ENCODE measurements at places on chromosomes 4 and X. TPM values are rescaled to one million over a fixed set of nuclear protein-coding genes. Genes with fewer than 3 reads are reported as not detected.

The GABRE gene
- 9.6 TPM for total RNA-seq

The GPR82 gene
- not detected for total RNA-seq

The BCORL1 gene
- 5.6 TPM for total RNA-seq

The NPY5R gene
- not detected for total RNA-seq

The CLDN34 gene
- total RNA-seq = not detected

The SUPT20HL1 gene
- total RNA-seq = 0.04 TPM

The BEND2 gene
- not detected for total RNA-seq

The SOD3 gene
- not detected for total RNA-seq

The SHISA3 gene
- total RNA-seq = not detected

The FAM236B gene
- total RNA-seq = not detected

The S100G gene
- not detected for total RNA-seq

The SPANXC gene
- not detected for total RNA-seq

DNA sequence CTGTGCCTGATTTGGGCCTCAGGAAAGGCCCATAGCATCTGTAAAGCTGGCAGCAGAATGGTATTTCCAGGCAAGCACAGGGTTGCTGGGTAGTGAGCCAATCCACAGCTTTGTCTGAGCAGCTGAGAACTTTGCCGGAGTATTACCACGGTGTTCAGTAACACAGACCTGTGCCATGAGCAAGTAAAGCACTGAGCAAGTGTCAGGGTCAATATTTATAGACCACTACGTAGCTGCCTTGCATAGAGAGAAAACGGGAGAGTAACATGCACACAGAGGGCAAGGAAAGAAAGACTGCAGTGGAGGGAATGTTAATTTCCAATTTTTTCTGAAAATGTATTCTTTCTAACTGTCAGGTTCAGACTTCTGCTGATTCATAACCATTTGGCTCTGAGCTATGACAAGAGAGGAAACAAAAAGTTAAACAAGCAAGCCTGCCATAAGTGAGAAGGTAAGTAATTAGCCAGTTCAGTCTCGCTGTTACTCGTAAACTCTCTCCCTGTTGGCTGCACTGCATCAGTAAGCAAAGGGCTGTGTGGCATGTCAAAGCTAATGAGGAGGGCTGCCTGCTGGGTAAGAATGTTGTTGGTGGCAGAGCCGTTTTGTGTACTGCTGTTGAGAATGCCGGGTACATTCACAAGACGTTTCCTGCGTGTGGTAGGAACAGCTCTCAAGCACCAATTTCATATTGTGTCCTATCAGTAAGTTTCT, 238.1 kb downstream of the BMPR1B start:
- no peaks in the 10 kb centered on the region for H3K27me3 ChIP-seq
- DNase-seq = no peak
- no peak overlapping the region for H3K4me3 ChIP-seq
- no peak overlapping the region for H3K27ac ChIP-seq
- no peaks in the 10 kb centered on the region for H3K4me1 ChIP-seq

- peaks cover 4% of the 10 kb centered on the region for H3K4me1 ChIP-seq
- no peaks in the 10 kb centered on the region for H3K27me3 ChIP-seq
- H3K4me3 ChIP-seq = no peak overlapping the region
- H3K27ac ChIP-seq = no peak overlapping the region
- no peaks in the 10 kb centered on the region for H3K36me3 ChIP-seq
Observed at GRCh38 chr4:18636001-18636585, 614.5 kb upstream of the LCORL start.

DNA sequence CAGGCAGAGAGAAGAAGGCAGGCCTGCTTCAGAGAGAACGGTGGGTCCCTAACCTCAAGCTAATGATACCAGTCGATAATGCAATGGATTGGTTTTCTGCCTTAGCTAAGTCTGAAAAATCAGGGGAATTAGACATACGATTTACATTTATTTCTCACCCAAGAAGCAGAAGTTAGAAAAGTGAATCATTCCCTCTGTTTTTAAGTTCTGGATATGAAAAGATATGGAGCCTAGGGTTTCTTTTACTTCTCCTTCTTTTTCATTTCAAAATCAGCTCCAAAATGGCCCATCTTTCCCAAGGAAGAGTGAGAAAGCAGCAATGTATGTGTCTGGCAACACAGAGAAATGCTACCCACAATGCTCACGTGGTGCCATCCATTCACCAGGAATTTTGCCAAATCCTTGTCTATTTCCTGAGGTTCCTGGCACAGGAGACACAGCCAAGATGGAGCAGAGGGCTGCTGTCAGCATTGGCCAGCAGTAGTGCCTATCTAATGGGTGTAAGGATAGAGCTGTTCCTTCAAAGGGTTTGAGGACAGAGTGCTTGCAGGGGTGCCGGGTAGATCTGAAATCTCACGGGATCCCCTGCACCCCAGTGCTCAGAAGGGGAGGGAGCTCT, 231.5 kb downstream of the MAML3 start:
- no peak for DNase-seq
- no peak overlapping the region for H3K27ac ChIP-seq
- H3K4me3 ChIP-seq = no peak overlapping the region
- H3K4me1 ChIP-seq = peaks cover 16% of the 10 kb centered on the region
- H3K27me3 ChIP-seq = no peaks in the 10 kb centered on the region

DNA sequence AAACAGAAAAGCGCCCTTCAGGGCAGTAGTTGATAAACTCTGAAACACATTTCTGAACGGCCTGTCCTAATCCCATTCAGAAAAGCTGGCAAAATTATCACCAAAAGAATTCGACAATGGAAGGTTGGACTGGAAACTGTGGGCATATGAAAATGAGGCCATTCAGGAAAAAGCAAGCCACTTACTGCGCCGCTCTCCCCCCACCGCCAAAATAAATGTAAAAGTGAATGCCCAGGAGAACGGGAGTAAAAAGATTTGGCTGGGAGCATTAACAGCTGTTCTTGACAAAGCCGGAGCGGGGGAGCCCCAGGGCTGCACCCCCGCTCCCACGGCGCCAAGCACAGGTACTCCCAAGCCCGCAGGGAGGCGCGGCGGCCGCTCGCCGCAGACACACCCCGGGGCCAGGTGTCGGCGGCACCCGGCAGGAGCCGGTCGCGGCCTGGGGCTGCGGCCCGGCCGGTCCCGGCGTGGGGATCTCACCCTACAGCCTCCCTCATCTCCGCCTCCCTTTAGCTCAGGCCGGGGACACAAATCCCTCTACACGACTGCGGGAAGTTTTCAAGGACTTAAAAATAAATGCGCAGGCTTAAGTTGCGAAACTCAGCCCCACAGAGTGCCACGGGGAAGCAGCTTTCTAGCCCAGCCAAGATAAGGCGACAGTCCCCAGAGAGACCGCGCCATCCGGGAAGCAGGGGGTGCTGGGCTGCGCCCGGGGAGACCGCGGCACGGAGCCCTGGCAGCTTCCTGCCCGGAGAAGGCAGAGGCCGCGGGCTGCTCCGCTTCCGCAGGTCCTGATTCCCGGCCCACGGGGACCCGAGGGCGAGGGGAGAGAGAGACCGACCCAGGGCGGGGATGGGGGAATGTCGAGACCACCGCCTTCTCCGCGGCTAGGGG, 593 bp downstream of the SH3RF1 start:
- peaks cover 3% of the 10 kb centered on the region for H3K36me3 ChIP-seq
- peak overlapping the region; percentile 92 for H3K4me3 ChIP-seq
- H3K4me1 ChIP-seq = no peaks in the 10 kb centered on the region
- peak overlapping the region; percentile 71 for H3K27ac ChIP-seq
- H3K27me3 ChIP-seq = no peaks in the 10 kb centered on the region

GRCh38 chr4:21476757-21477156, 471.8 kb downstream of the KCNIP4 start:
- H3K4me3 ChIP-seq = no peak overlapping the region
- H3K27me3 ChIP-seq = no peaks in the 10 kb centered on the region
- no peak overlapping the region for H3K27ac ChIP-seq
- DNase-seq = peak; percentile 67
- H3K4me1 ChIP-seq = no peaks in the 10 kb centered on the region
- no peaks in the 10 kb centered on the region for H3K36me3 ChIP-seq

GRCh38 chr4:113556382-113557134, 205.0 kb downstream of the CAMK2D start:
- no peak overlapping the region for H3K27ac ChIP-seq
- no peaks in the 10 kb centered on the region for H3K27me3 ChIP-seq
- H3K36me3 ChIP-seq = no peaks in the 10 kb centered on the region
- H3K4me1 ChIP-seq = no peaks in the 10 kb centered on the region
- no peak overlapping the region for H3K4me3 ChIP-seq

DNA sequence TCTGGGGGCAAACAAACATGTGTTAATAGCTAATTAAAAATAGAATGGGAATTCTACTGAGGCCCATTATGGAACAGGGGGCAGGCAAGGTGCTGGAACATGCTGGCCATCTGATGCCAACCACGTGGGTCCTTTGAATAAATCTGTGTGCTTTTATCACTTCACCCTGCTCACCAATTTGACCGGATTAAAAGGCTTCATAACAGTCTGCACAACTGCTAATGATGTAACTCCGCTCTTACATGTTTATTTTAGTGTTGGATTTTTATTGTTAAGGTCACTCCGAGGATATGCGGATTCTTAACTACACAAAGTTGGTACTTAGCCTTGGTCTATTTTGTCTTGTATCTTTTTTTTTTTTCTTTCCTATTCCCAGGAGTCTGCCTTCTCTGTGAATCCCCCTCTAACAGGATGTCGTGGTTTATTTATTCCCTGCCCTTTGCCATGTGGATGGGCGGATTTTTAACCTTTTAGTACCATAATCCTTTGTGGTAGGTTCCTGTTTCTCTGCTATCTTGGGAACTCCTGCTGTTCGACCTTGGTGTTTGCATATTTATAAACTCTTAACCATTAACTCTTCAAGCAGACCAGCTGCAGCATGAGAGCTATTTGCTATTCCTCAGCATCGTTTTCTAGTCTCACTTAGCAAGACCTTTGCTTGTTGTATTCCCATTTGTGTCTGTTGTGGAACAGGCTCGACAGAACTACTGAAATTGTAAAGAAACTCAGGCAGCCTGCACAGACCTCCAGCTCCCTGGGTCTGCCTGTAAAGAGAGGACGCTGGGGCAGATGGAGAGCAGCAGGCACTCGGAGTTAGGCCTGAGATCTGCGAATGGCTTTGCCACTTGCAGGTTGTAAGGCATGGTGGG, 38.0 kb downstream of the TRIM2 start:
- peaks cover 20% of the 10 kb centered on the region for H3K4me1 ChIP-seq
- peak; percentile 61 for DNase-seq
- peaks cover 10% of the 10 kb centered on the region for H3K36me3 ChIP-seq
- H3K27ac ChIP-seq = peak overlapping the region; percentile 2

- no peak overlapping the region for H3K27ac ChIP-seq
- no peaks in the 10 kb centered on the region for H3K36me3 ChIP-seq
- H3K27me3 ChIP-seq = no peaks in the 10 kb centered on the region
Observed at GRCh38 chr4:183617075-183617474, 41.9 kb downstream of the RWDD4 start.

GRCh38 chr4:39032218-39033085, at the start of gene TMEM156:
TMEM156 (minus strand) TSS chr4:39032409; CDS start chr4:39032313, 96 bp downstream.
- no peak for DNase-seq
- no peak within 1 kb of the TSS for H3K4me3 ChIP-seq

DNA sequence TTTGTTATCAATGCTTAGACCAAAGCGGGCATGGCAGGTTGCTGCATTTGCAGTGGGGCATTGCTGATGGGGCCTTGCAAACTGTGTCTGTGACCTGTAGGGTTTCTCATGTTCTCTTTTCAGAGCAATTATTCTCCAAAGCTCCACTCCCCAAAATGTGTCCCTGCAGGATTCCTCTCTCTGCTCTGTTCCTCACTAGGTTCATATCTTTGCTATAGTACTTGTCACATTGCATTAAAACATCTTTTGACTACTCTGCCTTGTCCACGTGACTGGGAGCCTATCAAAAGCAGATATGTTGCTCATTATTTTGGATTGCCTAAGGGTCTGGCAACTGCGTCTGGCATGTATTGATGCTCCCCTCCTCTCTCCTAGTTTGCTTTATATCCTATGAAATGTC, 177.7 kb upstream of the MID1 start:
- H3K27me3 ChIP-seq = no peaks in the 10 kb centered on the region
- no peak for DNase-seq
- no peaks in the 10 kb centered on the region for H3K36me3 ChIP-seq
- no peaks in the 10 kb centered on the region for H3K4me1 ChIP-seq

- H3K36me3 ChIP-seq = no peaks in the 10 kb centered on the region
- no peak overlapping the region for H3K27ac ChIP-seq
Observed at GRCh38 chr4:76850010-76850441, 47.9 kb downstream of the SOWAHB start.

GRCh38 chrX:73855546-73855945, 292.5 kb downstream of the CHIC1 start:
- peak; percentile 82 for DNase-seq
- H3K27ac ChIP-seq = no peak overlapping the region
- no peak overlapping the region for H3K4me3 ChIP-seq
- H3K27me3 ChIP-seq = no peaks in the 10 kb centered on the region
- H3K4me1 ChIP-seq = no peaks in the 10 kb centered on the region
- no peaks in the 10 kb centered on the region for H3K36me3 ChIP-seq

GRCh38 chr4:131459430-131460101, 1689.5 kb upstream of the PCDH10 start:
- no peak for DNase-seq
- no peaks in the 10 kb centered on the region for H3K4me1 ChIP-seq
- no peaks in the 10 kb centered on the region for H3K27me3 ChIP-seq
- H3K4me3 ChIP-seq = no peak overlapping the region

DNA sequence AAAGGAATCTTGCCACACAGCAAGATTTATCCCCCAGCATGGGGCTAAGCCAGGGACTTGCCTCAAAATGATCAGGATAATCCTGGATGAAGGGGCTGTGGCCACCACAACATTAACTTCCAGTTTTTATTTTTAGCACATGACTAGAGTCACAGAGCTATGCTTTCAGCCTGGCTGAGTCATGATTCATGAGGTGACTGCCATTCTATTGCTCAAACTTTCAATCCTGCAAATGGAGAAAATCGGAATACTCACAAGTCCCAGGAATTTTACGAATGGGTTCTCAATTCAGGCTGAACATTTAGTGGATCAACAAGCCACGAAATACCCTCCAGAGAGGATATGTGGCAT, 70.7 kb upstream of the HPGD start:
- no peak overlapping the region for H3K27ac ChIP-seq
- no peaks in the 10 kb centered on the region for H3K4me1 ChIP-seq
- no peaks in the 10 kb centered on the region for H3K27me3 ChIP-seq
- no peak overlapping the region for H3K4me3 ChIP-seq
- peak; percentile 2 for DNase-seq

- H3K4me1 ChIP-seq = no peaks in the 10 kb centered on the region
- no peak overlapping the region for H3K4me3 ChIP-seq
- no peak overlapping the region for H3K27ac ChIP-seq
- H3K27me3 ChIP-seq = no peaks in the 10 kb centered on the region
- H3K36me3 ChIP-seq = no peaks in the 10 kb centered on the region
- DNase-seq = peak; percentile 67
Observed at GRCh38 chr4:66266035-66266434, 595.7 kb upstream of the EPHA5 start.

GRCh38 chr4:81606166-81606565, 134.5 kb upstream of the RASGEF1B start:
- no peak overlapping the region for H3K27ac ChIP-seq
- no peak overlapping the region for H3K4me3 ChIP-seq
- no peak for DNase-seq
- H3K27me3 ChIP-seq = no peaks in the 10 kb centered on the region

- H3K27me3 ChIP-seq = no peaks in the 10 kb centered on the region
- H3K4me1 ChIP-seq = 0 out of 2 replicates have a peak, but pooled peaks cover 4% of the 10 kb centered on the region
- H3K27ac ChIP-seq = no peak overlapping the region
- no peaks in the 10 kb centered on the region for H3K36me3 ChIP-seq
- no peak overlapping the region for H3K4me3 ChIP-seq
Observed at GRCh38 chr4:128601991-128602695, 207.4 kb upstream of the JADE1 start.

- no peak overlapping the region for H3K27ac ChIP-seq
- H3K27me3 ChIP-seq = no peaks in the 10 kb centered on the region
- DNase-seq = no peak
- no peaks in the 10 kb centered on the region for H3K36me3 ChIP-seq
Observed at GRCh38 chrX:101677028-101677427, 17.4 kb upstream of the ARMCX2 start.

GRCh38 chr4:150070464-150071170, 7.6 kb upstream of the DCLK2 start:
- no peak overlapping the region for H3K27ac ChIP-seq
- H3K36me3 ChIP-seq = no peaks in the 10 kb centered on the region
- DNase-seq = no peak
- H3K27me3 ChIP-seq = no peaks in the 10 kb centered on the region
- no peaks in the 10 kb centered on the region for H3K4me1 ChIP-seq
- no peak overlapping the region for H3K4me3 ChIP-seq

All from SJCRH30 (cell line).